ENCODE measurements at places on chromosomes 16 and 17.
A peak's percentile ranks its signal among the peaks of the same experiment; 100 is the strongest.

DNA sequence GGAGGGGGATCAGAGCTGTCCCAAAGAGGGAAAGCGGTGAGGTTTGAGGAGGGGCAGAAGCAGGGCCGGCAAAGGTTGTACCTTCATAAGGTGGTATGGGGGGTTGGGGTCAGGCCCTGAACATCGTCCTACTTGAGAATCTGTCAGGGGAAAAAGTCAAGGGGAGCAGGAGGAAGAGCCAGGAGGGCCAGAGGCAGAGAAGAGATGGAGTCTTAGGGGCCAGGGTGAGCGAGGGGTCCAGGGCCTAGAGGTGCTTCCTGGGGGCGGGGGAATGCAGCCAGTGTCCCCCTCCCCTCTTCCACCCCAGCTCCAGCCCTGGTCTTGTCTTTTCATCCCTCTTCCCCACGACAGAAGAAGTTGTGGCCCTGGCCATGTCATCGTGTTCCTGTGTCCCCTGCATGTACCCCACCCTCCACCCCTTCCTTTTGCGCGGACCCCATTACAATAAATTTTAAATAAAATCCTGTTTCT lies 1.3 kb upstream of the PRRT2 start:
- DNase-seq: no peak

DNA sequence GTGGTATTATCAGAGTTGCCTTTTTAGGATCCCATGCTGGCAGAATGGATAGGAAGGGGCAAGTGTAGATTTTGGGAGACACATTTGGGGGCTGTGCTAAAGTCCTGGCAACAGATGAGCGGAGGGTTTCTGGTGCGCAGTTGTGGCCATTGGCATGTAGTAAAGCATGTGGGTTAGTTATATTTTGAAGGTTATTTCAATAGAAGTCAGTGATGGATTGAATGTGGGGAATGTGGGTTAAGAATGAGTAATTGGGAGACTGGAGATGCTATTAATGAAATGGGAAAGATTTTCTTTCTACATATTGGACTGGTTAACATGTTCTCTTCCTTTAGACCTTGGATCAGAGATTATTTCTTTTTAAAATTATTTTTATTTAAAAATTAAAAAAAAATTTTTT lies 10.0 kb downstream of the DUS2 start:
- no peak for DNase-seq

GRCh38 chr16:9039210-9039609 lies 52.2 kb upstream of the HAPSTR1 start:
- no peak for DNase-seq

- DNase-seq: no peak
Observed at GRCh38 chr17:14289162-14289561, 11.7 kb upstream of the HS3ST3B1 start.

DNA sequence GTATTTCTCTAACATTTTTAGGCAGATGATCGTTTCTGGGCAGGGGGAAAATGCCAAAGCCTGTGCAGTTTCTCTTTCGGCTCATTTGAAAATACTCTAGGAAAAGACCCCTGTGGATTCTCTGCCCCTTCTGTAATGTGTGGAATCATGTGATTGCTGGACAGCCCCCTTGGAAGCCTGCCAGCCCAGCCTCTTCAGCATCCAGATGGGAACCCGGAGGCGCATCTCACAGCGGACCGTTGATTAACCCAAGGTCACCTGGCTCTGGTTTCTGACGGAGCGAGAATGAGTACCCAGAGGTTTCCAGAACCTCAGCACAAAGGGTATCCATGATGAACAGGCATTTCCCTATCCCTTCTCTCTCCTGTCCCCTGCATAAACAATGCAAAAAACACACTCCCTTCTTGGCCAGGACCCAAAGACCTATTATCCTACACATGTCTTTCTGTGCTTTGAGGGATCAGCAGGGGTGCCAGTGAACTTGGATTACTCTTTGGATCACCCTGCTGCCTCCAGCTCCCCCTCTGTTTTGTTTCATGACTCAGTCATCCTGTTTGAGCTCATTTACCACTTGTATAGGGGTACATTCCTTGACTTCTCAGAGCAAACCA lies 957.1 kb upstream of the RBFOX1 start:
- DNase-seq: peak; percentile 6

GRCh38 chr16:81349608-81350305 lies 35.0 kb downstream of the GAN start:
- no peak for DNase-seq

DNA sequence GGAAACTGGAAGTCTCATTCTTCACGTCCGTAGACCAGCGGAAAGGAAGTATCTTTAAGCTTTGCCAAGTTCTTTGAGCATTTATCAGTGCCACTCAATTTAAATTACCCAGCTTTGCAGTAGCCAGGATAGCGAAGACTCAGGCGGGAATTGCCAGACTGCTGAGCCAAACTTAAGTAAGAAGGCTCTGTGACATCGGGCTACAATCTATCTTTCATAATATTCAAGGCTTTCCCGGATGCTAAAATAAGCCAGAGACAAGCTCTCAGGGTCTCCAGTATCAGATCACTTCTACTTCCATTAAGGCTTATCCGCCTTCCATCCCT lies 436 bp upstream of the BRIP1 start:
- no peak for DNase-seq

DNA sequence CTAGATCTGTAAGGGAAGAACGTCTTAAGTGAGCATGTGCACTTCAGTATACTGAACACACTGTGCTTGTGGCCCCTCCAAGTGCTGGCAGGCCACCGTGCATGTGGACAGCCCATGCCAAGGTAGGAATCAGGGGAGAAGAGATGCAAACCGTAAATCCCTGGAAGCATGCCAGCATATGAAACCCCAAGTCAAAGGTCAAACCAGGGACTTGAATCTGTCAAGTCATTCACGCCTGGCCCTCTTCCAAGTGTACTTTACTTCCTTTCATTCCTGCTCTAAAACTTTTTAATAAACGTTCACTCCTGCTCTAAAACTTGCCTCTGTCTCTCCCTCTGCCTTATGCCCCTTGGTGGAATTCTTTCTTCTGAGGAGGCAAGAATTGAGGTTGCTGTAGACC lies 2.8 kb upstream of the ATXN2L start:
- no peak for DNase-seq

Data from anterior cingulate cortex (tissue), 58 donors.